ENCODE measurements at places on chromosomes 12 and 14.

DNA sequence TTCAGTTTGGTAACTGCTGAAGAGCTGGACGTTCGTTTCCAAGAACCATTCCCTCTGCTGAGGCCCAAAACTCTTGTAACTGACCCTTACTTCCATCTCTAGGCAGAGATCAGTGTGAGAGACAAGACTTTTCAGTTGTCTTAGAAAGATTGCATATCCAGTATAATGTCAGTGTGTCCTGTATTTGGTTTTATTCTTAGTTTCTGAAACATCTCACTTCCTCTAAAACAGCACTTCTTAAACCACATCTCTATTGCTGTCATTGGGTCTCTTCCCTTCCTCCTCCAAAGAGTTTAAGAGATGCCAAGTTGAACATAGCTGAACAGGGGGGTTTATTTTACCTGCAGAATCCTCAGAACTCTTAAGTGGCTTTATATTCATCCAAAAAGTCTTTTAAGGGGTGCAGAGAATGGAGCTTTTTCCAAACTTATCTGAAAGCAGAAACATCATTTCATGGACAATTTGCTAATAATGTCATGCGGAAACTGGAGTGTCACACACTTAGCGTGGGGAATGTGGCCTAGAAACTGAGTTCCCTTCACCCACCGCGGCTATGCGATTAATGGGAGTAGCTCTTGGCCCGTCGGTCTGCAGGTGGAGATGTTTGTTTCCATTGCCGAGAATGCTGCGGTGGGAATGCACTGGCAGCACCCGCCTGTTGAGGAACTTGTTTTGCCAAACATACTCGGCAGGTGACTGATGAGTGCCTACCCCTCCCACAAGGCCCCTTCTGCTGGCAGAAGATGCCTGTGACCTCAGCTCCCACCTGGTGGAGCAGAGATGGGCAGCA is 148.2 kb downstream of the ADGRD1 start:
- no peak for DNase-seq

DNA sequence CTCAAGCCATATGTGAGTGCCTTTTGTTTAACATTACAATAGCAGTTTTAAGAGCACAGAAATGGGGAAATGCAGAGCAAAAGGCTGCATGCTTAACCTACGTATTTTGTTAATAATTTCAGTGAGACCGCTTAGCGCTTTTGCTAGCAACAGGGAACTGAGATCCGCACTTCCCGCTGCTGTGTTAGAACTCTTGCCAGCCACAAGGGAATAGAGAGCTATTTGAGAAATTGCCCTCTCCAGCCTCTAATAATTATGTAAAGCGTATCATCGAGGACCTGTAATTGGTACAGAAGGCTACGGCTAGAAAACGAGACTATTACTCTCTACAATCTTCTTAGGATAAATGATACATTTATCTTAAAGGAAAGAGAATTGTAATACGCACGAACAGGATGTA is 205.2 kb upstream of the GRIP1 start:
- DNase-seq: no peak

GRCh38 chr12:19082365-19082911 is 47.1 kb upstream of the PLEKHA5 start:
- DNase-seq: no peak

- DNase-seq: no peak
These were observed 11.7 kb downstream of the FAM181A start for GRCh38 chr14:93938751-93939303.

- DNase-seq: no peak
These were observed 9.7 kb upstream of the TDG start for GRCh38 chr12:103955811-103956508.

DNA sequence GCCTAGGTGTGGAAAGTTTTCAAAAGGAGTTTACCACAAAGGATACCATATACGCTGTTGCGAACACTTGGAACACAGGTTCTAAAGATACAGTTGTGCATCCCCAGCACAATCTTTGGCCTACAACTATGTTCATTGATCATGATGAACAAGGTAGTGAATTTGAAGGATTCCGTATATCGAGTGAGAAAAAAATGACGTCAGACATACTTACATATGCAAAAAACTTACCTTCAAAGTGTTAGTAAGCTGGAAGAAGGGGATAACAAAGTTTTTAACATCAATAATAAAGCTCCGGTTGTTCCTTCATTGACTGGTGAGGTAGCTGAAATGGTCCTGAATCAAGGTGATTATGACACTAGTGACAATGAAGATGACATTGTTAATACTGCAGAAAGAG is 133.9 kb upstream of the PDE3A start:
- DNase-seq: no peak

GRCh38 chr12:45651029-45651428 is 78.5 kb upstream of the ARID2 start:
- DNase-seq: no peak

DNA sequence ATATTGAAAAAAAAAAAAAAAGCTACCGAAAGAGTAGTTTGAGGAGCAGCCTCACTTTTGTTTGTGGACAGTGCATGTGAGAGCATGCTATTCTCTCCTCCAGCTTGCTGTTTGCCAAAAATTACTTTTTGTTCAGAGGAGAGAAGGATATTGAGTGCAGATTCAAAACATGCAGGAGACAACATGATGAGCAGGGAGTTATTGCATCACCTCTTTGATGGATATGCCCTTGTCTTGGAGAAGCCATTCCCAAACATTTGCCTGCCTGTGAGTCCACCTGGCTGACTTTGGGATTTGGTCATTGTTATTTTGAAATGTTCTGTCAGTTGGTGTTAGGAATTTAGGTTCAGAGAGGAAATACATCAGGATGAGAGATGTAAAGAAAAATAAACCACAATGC is 2.4 kb downstream of the C12orf75 start:
- no peak for DNase-seq

DNA sequence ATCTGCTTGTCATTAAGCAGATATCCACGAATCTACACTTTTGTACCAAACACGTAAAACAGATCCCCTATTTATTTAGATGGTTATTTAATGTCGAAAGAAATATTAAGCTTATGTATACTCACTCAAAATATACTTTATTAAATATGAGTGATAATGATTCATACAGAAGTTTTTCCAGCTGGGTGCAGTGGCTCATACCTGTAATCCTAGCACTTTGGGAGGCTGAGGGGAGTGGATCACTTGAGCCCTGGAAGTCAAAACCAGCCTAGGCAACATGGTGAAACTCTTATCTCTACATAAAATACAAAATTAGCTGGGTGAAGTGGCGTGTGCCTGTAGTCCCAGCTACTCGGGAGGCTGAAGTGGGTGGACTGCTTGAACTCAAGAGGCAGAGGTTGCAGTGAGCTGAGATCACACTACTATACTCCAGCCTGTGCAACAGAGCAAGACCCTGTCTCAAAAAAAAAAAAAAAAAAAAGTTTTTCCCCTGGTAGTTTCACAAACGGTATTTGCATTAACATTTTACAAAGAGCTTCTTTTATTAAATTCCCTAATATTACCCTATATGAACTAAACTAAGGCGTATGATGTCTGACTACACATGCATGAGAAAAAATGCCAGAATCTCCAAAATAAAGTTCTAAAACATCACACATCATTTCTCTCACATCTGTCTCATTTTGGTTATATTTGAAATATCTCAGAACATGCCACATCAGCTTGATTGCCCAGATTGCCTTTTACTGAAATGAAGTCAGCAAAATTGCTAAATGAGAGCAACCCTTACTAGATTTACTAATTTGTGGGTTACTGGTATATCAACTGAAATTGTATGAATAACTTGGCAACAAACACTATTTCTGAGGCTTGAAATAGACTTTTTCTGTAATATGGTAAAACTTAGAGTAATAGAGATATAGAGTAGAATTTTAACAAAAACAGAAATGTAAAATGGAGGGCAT is 74.9 kb downstream of the PAWR start:
- DNase-seq: no peak

GRCh38 chr12:41286426-41286825 is 98.3 kb downstream of the PDZRN4 start:
- DNase-seq: no peak
